ENCODE measurements at places on chromosomes 1 and 21. TPM values are rescaled to one million over a fixed set of nuclear protein-coding genes. Genes with fewer than 3 reads are reported as not detected.

The DPYD gene
- 25.2 TPM for total RNA-seq

The E2F2 gene
- 9.0 TPM for total RNA-seq

The PRAMEF12 gene
- not detected for total RNA-seq

The RNF2 gene
- 50.7 TPM for total RNA-seq

The ACKR1 gene
- 1.6 TPM for total RNA-seq

The NDUFV3 gene
- 47.3 TPM for total RNA-seq
